IMR-90 (cell line): ENCODE measurements at places on chromosomes 2 and 18. TPM values are rescaled to one million over a fixed set of nuclear protein-coding genes. Genes with fewer than 3 reads are reported as not detected.

Gene ECEL1
- total RNA-seq = not detected in 2 replicates

Gene CAVIN2
- 11.5 and 12.5 TPM in 2 replicates for total RNA-seq

Gene HOXD10
- not detected in 2 replicates for total RNA-seq

Gene PSMG2
- total RNA-seq = 59.5 and 60.8 TPM in 2 replicates

Gene PROC
- 0.28 TPM in 1 of 2 replicates, not detected in the other for total RNA-seq

Gene IL1F10
- not detected in 2 replicates for total RNA-seq

Gene DDX1
- total RNA-seq = 74.9 and 108 TPM in 2 replicates

Gene NEUROD1
- total RNA-seq = not detected in 2 replicates

Gene MEIS1
- total RNA-seq = 157 and 209 TPM in 2 replicates

Gene SGPP2
- not detected in 2 replicates for total RNA-seq

Gene IL18R1
- total RNA-seq = 0.18 and 0.28 TPM in 2 replicates

Gene CPO
- total RNA-seq = not detected in 2 replicates

Gene ABCG8
- total RNA-seq = not detected in 2 replicates

Gene SPDYA
- not detected in 2 replicates for total RNA-seq

Gene APCDD1
- total RNA-seq = 0.83 and 1.1 TPM in 2 replicates

Gene ABCG5
- total RNA-seq = not detected in 2 replicates

Gene HOXD13
- not detected in 2 replicates for total RNA-seq

Gene EVX2
- total RNA-seq = not detected in 2 replicates

Gene ARHGAP15
- total RNA-seq = not detected in 2 replicates

Gene SLC19A3
- under 0.01 TPM in 1 of 2 replicates, not detected in the other for total RNA-seq

Gene CCBE1
- 93.9 and 148 TPM in 2 replicates for total RNA-seq

Gene SIX3
- total RNA-seq = not detected in 2 replicates

Gene RND3
- 331 and 449 TPM in 2 replicates for total RNA-seq

Gene VPS54
- total RNA-seq = 18.1 and 23.3 TPM in 2 replicates
